ENCODE measurements at places on chromosomes 3 and 15.

DNA sequence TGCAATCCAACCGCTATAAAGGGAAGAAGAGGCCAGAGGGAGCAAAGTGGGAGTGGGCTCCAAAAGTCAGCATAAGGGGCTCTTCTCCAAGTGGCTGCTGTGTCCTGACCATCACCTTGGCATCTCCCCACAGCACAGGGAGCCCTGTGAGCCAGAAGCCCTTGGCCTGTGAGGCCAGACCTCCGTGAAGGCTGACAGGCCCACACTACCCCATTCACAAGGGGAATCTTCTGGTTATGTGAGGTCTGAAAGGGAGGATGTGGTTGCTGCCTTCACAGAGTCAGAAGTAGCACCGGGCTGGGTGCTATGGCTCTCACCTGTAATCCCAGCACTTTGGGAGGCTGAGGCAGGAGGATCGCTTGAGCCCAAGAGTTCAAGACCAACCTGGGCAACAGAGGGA is 2.6 kb upstream of the ULK3 start:
- no peak for DNase-seq

- no peak for DNase-seq
Measured at GRCh38 chr15:77333166-77333565, 86.7 kb downstream of the PEAK1 start.

DNA sequence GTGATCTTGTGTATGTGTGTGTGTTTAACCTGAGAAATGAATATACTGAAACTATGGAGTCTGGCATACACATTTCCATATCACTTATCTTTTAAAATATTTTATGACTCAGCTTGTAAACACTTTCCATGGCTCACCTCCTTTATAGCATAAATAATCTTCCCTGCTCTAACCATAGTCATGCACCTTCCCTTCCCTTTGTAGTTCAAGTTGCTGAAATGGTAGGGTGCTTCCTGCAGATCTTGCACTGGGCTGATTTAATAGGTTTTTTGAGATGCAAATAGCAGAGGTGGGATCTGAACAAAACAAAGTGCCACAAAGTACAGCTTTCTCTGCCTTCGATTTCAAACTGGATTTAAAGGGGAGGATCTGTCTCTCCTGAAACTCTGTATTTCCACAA is 712.7 kb upstream of the LMCD1 start:
- no peak for DNase-seq

DNA sequence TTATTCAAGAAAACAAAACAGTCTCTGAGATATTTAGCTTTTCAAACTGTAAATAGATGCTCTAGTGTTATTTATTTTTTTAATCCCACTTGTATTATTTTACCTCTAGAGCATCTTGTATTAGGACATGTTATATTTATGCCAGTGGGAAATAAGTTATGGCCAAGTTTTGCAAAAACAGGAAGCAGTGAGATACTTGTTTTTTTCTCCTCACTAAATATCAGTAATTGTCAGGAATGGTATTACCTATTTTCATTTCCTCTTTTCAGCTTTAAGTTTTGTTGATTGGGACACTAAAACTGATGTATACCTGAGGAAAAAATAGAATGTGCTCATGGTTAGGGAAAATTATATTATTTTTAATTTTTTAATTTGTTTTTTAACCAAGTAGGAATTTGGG is 8.6 kb upstream of the IL20RB start:
- no peak for DNase-seq

- no peak for DNase-seq
Measured at GRCh38 chr3:78697426-78697825, 1070.4 kb downstream of the ROBO1 start.
